Activated CD8-positive, alpha-beta memory T cell treated with anti-CD3 and anti-CD28 coated beads, Interleukin-2, amount 50 U/mL, for 4 hours (primary cell): ENCODE measurements at places on chromosomes 1 and 21.

GRCh38 chr1:65027666-65028358 lies 61.5 kb upstream of the JAK1 start:
- no peak for DNase-seq

- DNase-seq, result no peak
Measured at GRCh38 chr1:219153723-219154122, 20.0 kb upstream of the LYPLAL1 start.

- no peak for DNase-seq
Measured at GRCh38 chr1:5879421-5879820, 112.8 kb downstream of the NPHP4 start.

- DNase-seq, result no peak
Measured at GRCh38 chr21:41821081-41821755, 54.4 kb upstream of the RIPK4 start.

- no peak for DNase-seq
Measured at GRCh38 chr1:94654031-94654430, 112.5 kb upstream of the F3 start.

DNA sequence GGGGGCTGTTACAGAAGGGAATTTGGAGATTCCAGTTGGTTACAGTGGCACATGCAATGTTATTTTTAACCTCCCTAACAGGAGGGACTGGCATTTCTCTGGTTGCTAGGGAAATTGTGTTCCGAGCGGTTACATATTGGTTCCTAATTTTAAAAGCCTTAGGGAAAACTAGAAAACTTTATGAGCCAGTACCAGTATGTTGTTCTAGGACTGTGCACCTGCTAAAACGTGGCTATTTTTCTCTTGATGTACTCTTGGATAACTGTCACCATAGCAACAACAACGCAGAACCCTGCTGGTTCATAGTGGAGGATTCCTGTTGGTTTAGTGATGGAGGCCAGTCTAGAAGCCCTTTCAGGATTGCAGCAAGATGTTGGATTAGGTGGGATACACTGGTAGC lies 68.9 kb upstream of the PGBD5 start:
- DNase-seq, result no peak

DNA sequence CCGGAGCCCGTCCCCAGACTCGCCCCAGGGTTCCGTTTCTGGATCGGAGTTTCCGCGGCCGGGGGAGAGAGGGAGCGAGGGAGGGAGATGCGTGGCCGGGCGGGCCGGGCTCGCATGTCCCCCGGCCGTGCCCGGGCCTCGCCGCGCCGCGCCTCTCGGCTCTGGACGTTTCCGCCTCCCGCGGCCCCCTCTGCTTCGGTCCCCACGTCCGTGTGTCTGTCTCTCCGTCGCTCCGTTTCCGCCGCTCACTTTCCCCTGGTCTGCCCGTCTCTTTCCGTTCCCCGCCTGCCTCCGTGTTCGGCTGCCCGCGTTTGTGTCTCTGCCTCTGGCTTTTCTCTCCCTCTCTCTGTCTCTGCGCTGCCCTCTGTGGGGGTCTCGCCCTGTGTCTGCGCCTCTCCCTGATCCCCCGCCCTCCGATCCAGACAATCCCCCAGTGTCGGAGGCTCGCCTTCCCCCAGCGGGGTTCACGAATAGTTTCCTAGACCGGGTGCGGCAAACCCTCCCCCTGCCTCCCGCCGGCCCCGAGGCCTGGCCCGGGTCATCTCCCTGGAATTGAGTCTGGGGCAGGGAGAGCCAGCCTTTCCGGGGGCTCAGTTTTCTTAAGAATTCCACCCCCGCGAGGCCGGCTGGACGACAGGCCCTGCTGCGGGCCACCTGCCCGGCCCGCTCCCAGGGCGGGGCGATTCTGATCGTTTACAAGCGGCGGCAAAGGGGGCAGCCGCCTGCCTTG lies 735 bp downstream of the NBL1 start:
- DNase-seq, result peak; percentile 49

DNA sequence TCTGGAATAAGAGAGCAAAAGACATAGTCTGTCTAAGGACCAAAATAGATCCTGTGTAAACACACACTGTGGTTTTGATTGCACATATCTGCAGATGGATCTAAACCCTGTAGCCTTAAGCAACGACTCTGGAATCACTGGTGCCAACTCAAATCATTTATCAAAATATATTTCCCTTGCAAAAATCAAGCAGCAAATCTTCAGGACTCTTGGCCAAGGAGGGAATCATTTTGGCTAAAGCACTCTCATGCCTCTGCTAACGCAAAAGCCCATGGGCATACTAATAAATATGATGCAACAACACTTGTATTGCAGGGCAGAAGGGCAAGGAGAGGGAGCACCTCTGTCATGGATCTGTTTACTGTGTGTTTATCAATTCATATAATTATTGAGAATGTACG lies 155.4 kb upstream of the DUSP10 start:
- DNase-seq, result no peak

DNA sequence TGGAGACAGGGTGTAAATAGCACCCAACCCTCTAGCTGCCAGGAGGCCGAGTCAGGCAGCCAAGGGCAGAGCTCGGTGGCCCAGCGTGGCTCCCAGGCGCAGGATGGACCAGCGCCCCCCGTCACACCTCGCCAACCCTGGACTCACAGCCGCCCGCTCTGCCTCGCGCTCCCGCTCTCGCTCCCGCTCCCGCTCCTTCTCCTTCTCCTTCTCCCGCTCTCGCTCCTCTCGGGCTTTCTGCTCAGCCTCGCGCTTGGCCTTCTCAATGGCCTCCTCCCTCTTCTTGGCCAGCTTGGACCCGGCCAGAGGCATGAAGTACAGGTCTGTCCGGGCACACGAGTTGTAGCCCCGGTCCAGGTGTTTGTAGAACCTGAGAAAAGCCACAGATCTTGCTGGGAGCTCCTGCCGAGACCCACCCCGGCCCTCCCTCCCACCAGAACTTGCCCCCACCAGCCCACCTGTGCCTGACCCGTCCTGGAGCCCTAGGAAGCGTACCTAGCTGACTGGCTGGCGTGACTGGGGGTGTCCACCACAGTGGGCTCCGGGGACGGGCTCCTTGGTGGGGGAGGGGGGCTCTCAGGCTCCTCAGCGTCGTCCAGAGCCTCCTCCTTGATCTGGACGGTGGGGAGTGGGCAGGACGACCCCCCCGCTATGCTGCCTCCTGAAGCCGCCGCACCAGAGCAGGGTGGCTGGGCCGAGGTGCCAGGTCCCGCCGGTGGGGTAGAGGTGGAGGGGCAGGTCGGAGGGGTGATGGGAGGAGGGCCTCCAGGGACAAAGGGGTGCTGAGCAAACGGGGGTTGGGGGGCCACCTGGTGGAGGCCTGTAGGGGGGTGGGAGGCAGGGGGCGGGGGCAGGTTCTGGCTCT lies 41.9 kb downstream of the SLC45A1 start:
- no peak for DNase-seq

GRCh38 chr1:8985915-8986813 lies 40.1 kb downstream of the SLC2A7 start:
- no peak for DNase-seq

GRCh38 chr1:7491109-7491817 lies 279.8 kb upstream of the VAMP3 start:
- no peak for DNase-seq
